Stimulated activated CD4-positive, alpha-beta T cell treated with anti-CD3 and anti-CD28 coated beads, TNF-alpha, amount 100 ng/mL, for 4 hours (primary cell): ENCODE measurements at places on chromosomes 13 and 19.
A peak's percentile ranks its signal among the peaks of the same experiment; 100 is the strongest.

DNA sequence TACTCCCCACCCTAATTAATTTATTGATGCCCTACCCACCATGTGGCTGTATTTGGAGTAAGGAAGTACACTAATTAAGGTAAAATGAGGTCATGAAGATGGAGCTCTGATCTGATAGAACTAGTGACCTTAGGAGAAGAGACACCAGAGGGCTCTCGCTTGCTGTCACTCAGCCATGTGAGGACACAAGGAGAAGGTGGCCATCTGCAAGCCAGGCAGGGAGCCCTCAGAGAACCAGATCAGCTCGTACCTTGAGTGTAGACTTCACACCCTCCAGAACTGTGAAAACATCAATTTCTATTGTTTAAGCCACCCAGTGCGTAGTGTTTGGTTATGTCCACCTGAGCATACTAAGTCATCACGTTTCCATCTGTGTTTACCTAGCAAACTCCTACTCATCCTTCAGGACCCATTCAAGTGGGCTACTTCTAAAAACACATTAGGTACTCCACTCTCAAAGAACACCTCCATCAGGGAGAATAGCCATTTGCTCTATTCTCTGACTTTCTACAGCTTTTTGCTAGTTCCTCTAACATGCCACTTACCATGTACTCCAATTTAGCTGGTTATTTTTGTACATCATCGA lies 157.6 kb upstream of the RNF113B start:
- DNase-seq: no peak

DNA sequence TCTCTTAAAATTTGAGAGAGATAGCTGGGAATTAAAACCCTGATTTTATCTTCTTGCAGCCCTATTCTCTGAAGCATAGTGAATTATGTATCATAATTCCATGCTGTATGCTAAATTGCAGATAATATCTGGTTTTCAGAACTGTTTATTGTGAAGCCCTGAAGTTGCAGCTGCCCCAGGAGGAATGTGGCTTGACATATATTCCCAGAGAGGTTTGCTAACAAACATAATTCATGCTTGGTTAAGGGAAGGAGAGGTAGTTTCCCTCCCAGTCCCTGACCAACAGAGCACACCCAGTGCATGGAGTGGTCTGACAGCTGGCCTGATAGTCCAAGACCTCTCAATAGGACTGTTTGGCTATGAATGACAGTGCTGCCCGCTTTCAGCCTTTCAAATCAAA lies 500.6 kb upstream of the MIR17HG start:
- no peak for DNase-seq

DNA sequence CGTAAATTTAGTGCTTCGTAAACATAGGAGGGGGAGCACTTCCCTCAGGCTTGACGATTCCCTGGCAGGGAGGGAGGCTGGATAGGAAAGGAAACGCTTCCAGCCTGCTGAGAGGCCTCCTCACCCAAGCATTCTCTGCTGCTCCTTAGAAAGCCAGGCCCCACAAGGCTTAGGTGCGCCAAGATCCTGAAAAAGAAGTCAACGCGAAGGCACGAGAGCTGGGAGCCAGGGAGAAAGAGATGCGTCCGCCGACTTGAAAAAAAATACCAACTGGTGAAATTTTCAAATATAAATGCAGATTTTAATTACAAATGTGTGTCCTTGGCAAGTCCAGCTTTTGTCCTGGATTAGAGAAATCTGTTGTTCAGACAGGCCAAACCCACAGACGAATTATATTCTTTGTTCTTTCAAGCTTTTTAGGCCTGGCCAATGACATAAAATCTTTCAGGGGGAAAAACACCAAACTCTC lies 64.0 kb downstream of the ALOX5AP start:
- no peak for DNase-seq

- DNase-seq: no peak
Observed at GRCh38 chr13:28584873-28585381, 74.0 kb upstream of the POMP start.

GRCh38 chr13:110285991-110286832 lies 20.7 kb downstream of the COL4A1 start:
- DNase-seq: no peak

GRCh38 chr19:3389876-3390371 lies 23.5 kb downstream of the NFIC start:
- DNase-seq: no peak

DNA sequence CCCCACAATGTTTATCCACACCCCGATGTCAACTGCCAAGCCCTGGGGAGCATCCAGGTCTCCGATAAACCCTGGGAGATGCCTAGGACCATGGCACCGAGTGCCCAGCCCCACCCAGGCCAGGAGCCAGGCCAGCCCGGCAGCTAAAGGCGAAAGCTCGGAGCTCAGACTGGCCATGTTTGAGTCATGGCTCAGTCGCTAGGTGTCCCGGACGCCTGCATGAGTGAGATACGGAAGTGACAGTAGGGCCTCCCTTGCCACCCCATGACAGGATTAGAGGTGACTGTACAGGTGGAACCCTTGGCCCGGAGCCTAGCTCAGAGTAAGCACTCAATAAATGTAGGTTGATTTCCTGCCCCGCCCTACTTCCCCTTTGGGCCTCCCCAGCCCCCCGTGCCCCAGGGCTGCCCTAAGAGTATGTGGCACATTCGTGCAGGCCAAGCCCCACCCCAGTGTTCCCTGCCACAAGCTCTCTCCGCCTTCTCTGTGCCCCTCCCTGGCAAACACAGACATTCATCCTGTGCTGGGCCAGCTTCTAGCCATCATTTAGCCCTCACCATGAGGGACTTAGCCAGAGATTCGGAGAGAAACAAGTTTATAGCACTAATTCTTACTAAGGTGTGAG lies 5.8 kb upstream of the TPM4 start:
- peak; percentile 80 for DNase-seq

DNA sequence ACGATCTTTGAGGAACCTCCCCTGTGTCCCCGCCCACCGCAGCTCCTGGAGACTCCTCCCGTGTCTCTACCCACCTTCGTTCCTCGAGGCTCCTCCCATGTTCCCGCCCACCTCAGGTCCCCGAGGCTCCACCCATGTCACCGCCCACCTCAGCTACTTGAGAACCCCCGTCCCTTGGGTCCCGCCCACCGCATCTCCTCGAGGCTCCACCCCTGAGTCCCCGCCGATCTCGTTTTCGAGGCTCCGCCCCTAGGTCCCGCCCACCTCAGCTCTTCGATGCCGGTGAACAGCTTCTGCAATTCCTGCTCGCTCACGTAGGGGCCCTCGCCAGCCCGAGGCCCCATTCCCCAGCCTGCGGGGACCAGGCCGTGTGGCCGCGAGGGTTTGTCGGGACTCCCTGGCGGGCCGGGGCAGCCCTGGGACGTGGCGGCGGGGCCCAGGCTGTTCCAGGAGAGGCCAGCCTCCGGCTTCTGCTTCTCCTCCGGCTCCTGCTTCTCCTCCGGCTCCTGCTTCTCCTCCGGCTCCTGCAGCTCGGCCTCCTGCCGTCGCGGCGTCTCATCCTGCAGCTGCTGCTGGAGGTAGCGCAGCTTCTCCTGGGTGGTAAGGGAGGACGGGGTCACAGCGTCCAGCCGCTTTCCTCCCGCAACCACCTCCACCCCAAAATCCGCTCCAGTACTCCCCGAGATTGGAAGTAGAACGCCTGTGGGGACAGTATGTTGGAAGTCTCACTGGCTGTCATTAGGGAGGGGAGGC lies 16.7 kb downstream of the TSKS start:
- peak; percentile 20 for DNase-seq

DNA sequence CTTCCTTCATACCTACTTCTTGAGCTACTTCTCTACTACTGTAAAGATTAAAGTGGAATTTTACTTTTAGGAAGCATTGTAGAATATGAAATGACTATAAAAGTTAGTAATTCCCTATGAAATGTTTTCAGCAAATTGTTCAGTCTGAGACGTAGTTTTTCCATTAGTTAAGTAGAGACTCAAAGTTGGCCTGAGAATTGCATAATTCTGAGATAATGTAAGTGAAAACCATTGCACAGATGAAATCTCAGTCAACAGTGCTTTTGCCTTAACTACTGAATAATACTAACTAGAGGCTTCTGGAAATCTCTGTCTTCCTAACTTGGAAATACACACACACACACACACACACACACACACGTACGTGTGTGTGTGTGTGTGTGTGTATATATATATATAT lies 125.9 kb downstream of the FGF14 start:
- DNase-seq: no peak
